ENCODE measurements at places on chromosomes 6 and 20.

DNA sequence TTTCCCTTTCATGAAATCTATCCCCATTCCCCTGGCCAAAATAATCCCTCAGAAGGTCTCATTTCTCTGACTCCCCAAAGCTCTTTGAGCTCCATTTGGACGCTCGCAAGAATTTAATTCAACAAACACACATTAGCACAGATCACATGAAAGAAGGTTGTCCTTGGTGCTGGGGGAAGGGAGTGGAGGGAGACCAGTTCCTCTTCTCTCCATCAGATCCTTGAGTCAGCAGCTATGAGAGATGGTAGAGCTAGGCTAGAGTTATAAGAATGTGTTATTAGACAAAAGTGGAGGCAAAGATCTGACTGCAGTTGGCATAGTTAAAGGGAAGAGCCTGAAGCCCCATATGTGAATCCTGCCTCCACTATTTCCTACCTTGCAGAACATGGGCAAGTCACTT lies 184.2 kb upstream of the CDYL start:
- no peak for DNase-seq

DNA sequence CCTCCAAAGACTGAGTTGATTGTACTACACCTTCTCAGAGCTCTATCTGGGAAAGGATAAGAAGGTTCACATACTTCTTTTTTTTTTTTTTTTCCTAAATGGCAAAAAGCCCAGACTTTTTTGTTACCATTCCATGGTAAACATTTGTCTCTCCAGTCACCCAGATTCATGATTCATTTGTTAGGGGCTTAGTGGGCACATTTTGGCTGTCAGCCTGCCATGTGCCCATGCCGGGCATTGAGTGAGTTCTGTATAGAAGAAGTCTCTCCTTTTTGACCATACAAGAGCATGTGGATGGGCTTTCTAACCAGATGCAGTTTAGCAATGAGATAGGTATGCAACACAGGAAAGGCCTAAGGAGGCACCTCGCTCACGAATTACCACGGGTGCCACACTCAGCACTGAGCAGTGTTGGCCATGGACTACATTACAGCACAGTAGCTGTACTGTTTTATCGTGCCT lies 447.5 kb upstream of the HSF2 start:
- DNase-seq, result no peak

- DNase-seq, result no peak
These were observed 6.4 kb upstream of the KIF6 start for GRCh38 chr6:39731565-39731964.

GRCh38 chr20:43322851-43323250 lies 133.1 kb upstream of the PTPRT start:
- DNase-seq, result no peak
